ENCODE measurements at places on chromosomes 13 and 19.

- no peak for DNase-seq
Observed at GRCh38 chr19:16127080-16127479, 15.4 kb downstream of the RAB8A start.

GRCh38 chr13:31629085-31629780 lies 110.1 kb upstream of the RXFP2 start:
- no peak for DNase-seq

- DNase-seq = no peak
Observed at GRCh38 chr19:3533563-3534216, 5.3 kb upstream of the TEKTIP1 start.

DNA sequence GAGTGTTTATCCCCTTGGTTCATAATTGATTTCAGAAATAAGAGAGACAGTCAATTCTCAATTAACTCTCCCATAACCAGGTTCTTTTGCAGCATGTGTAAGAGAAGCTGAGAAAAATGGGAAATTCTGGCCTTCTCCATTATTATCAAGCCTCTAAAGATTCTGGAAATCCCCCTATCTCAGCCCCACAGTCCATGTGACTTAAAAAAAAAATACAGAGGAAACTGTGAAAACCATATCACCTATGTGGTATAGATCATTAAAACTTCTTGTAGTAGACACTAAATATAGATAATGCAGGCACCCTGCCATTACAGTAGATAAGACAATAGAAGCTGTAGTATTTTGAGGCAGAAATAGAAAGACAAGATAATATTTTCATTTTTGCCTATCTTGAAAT lies 34.3 kb upstream of the SOHLH2 start:
- DNase-seq = no peak

Data from NCI-H2171 treated with DMSO at 0.1 percent for 48 hours (cell line).